Stimulated activated CD8-positive, alpha-beta memory T cell treated with anti-CD3 and anti-CD28 coated beads, Interleukin-4, amount 100 ng/mL, for 1 hour (primary cell): ENCODE measurements at places on chromosomes 2 and 18.

DNA sequence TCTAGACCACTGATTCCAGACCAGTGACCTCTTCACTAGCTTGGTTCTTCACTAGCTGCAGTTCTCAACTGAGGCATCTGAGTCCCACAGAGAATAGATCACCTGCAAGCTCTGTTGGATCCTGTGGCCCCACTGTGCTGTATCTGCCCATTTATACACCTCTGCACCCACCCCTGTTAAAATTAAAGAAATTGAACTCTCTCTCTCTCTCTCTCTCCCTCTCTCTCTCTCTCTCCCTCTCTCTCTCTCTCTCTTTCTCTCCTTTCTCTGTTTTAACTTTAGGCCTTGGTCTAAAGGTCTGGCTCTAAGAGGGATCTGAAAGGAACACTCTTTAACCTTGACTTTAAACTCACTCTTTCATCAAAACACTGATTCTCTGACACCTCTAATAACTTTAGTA is 150.5 kb downstream of the ZEB2 start:
- DNase-seq: no peak

DNA sequence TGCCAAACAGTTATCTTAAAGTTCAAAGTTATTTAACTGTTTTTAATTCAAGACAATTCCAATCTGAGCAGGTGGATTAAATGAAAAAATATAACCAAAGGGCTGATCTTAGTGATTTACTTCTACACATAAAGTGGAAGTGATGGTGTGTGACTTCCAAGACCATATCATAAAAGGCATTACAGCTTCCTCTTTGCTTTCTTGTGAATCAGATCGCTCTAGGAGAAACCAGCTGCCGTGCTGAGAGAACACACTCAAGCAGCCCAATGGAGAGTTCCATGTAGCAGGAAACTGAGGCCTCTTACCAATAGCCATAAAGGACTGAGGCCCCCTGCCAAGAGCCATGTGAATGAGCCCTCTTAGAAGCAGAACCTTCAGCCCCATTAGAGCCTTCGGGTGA is 197.4 kb downstream of the NBAS start:
- DNase-seq: no peak

GRCh38 chr2:41000906-41001305 is 549.0 kb upstream of the SLC8A1 start:
- no peak for DNase-seq

GRCh38 chr2:96167407-96168013 is 22.3 kb upstream of the DUSP2 start:
- DNase-seq: no peak

DNA sequence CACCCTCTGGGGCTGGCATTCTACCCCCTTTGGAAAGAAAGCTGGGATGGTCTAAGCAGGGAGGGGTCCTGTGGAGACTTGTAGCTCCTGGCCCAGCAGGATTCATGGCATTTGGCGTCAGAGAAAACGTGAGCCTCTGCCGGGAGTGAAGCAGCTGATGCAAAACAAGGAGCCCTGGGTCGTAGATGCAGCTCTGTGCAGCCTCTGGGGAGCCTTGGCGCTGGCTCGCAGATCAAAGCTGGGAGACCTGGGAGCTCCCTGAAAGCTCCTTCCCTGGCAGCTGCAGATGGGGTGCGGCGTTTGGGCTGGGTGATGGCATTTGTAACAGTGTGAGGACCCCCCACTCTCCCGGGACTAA is 148.3 kb downstream of the KLHL29 start:
- no peak for DNase-seq

DNA sequence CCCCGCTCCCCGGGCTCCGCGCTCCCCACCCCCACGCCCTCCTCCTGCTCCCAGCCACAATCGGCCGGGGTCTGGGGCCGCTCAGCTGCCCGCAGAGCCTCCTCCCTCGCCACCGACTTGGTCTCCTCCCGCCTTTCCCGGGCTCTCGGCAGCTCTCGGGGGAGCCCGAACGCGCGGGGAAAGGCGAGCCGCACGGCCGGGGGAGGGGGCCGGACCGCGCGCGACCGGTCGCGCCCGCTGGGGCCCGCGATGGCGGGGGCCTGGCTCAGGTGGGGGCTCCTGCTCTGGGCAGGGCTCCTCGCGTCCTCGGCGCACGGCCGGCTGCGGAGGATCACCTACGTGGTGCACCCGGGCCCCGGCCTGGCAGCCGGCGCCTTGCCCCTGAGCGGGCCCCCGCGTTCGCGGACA is 327 bp downstream of the LTBP1 start:
- DNase-seq: no peak

DNA sequence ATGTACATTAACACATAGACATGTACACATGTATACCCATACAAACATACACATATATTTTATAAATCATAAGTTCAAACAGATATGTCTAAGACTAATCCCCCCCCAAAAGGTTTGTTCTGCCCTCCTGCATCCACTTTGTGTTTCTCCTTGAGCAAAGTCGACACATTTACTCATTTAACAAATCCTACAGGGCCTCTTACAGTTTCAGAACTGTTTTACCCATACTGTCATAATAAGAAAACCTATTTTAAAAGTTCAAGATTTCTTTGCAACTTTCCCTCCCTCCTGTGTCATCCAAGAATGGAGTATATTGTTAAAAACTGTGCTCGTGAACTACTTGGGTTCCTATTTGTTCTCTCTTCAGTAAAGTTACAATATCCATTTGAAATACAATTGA is 166.7 kb downstream of the L3MBTL4 start:
- no peak for DNase-seq

- no peak for DNase-seq
These were observed 529.1 kb downstream of the IRS1 start for GRCh38 chr2:226270285-226271058.

DNA sequence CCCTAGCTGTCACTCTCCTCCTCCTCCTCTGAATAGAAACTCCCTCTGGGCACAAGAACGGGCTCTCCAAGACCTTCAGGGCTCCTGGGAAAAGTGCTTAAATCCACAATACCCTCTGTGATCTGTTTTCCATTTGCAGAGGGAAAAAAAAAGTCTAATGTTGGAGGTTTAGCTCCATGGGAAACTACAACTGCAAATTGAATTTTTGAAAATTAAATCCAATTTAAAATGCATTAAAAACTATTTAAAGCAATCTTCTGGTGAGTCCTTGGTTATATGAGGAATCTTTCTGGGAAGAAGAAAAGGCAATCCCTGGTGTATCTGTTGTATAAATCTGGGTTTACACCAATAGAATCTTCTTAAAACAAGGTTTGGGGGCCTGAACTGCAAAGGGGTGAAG is 64.3 kb downstream of the NCKAP5 start:
- no peak for DNase-seq

DNA sequence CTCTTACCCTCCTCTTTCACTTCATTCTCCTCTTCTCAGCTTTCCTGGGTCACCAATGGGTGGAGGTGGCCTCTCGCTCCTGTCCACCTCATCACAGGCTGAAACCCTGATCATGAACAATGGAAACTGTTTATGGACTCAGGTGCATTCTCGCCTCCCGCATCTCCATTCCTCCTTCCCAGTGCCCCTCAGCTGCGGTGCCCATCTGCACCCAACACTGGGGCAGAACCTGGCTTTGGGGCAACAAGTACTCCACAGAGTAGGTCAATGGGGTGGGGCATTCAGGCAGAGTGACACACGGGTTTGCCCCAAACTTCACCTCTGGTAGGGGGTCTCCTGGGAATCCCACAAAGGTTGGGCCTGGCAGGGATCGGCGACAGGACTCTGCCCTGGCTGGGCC is 199.5 kb downstream of the RTP5 start:
- DNase-seq: no peak

- no peak for DNase-seq
These were observed 147.5 kb downstream of the NCKAP5 start for GRCh38 chr2:133420788-133421187.

GRCh38 chr2:63477686-63478085 is 110.6 kb downstream of the WDPCP start:
- DNase-seq: no peak

DNA sequence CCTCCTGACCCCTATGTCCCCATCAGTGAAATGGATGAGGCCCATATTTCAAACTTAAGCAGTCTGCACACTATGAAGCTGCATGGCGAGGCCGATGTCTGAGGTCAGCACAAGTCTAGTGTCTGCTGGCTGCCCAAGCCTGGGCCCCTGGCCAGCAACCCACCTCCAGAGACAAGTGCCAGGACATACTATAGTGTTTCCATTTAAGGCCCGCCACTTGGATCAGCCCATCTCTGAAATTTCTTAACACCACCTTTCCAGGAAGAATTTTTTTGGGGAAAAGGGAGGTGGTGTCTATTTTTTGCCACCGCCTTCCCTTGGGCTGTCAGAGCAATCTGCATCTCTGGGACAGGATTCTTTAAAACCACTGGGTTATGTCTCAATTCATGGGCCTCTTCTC is 1.8 kb downstream of the ACVR1 start:
- no peak for DNase-seq

DNA sequence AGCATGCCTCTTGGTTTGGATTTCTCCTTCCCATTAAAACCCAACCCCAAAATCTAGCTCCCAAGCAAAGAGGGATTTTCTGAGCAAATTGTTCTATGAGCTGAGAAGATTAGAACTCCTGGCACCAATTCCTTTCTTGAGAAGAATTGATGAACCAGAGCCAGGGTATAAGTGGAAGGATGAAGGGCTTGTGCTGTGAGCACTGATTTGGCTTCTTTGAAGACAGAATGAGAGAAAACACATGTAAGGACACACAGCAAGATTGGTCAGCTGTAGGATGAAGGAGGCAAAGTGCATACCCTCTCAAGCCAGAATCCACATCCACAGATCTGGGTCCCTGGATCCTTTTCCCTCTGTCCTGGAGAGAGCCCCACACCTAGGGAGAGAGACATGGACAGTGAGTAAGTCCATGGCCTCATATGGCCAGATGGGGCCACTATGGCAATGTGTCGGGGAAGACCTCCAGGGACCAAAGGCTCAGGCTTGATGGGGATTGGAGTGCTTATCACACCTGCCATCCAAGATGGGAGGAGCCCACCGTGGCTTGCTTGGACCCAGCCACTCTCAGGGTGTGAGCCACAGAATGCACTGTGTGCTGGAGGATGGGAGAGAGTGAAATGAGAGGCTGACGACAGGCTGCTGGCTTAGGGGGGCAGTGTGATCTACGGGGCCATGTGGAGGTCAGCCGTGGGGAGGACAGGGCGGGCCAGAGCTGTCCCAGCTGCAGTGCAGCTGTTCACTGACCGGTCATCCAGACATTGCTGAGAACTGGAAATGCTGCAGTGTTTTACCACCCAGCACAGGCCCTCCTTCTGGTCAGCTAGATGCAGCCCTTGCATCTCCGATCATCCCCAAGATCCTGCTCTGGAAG is 339.8 kb downstream of the CYP26B1 start:
- no peak for DNase-seq

- no peak for DNase-seq
These were observed 160.2 kb upstream of the CCDC150 start for GRCh38 chr2:196479350-196479749.

DNA sequence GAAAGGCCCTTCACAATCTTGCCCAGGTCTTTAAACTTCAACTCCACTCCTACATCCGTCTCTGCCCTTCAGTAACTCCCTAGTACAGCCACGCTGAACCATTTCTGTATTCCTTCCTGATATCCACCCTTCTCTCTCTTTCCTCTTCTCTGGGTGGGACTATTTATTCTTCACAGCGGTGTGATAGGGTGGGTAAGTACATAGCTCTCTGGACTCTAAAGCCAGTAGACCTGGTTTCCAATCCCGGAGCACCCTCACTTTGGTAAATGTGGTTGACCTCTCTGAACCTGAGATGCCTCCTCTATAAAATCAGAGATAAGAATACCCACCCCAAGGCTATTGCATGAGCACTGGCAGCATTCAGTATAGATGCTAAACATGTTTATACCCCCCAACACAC is 86.7 kb downstream of the ATL2 start:
- no peak for DNase-seq
